Sigmoid colon (tissue), 7 donors: ENCODE measurements at places on chromosomes 7 and 10. TPM values are rescaled to one million over a fixed set of nuclear protein-coding genes. Genes with fewer than 3 reads are reported as not detected.

The RAMP3 gene
- 57.8 TPM for total RNA-seq

The CCDC136 gene
- total RNA-seq, result 23.8 TPM

- H3K4me1 ChIP-seq, result no peaks in the 10 kb centered on the region
- no peak overlapping the region for H3K27ac ChIP-seq
- no peaks in the 10 kb centered on the region for H3K36me3 ChIP-seq
- no peak overlapping the region for H3K4me3 ChIP-seq
- DNase-seq, result no peak
Observed at GRCh38 chr7:32347244-32347828, 142.8 kb downstream of the LSM5 start.

DNA sequence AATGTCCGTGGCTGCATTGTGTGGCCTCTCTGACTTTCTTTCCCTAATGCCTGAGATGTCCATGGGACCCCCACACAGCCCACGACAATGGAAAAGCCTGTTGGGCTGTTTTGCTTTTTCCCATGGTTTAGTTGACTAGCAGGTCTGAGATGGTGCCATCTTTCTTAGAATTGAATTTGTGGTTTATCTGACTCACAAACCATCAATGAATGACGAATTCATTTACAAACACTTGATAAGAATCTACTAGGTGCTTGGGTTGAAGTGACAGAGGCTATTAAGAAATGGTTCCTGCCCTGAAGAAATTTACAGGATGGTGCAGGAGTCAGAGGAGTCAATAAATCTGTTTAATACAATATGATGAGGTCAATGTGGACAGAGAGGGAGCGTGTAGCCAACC lies 75.4 kb downstream of the OTUD1 start:
- no peak for DNase-seq
- no peak overlapping the region for H3K4me3 ChIP-seq
- H3K27ac ChIP-seq, result no peak overlapping the region
- H3K27me3 ChIP-seq, result no peaks in the 10 kb centered on the region
- H3K36me3 ChIP-seq, result no peaks in the 10 kb centered on the region
- H3K4me1 ChIP-seq, result no peaks in the 10 kb centered on the region

GRCh38 chr7:140475747-140476333 lies 3.5 kb downstream of the MKRN1 start:
- no peaks in the 10 kb centered on the region for H3K4me1 ChIP-seq
- peak overlapping the region; percentile 87 for H3K27ac ChIP-seq
- no peak overlapping the region for H3K4me3 ChIP-seq
- H3K36me3 ChIP-seq, result peaks cover 3% of the 10 kb centered on the region
- DNase-seq, result peak; percentile 57
- H3K27me3 ChIP-seq, result no peaks in the 10 kb centered on the region
